ENCODE measurements at places on chromosomes 5 and 9.

- DNase-seq: no peak
Measured at GRCh38 chr5:126437721-126438120, 14.5 kb downstream of the GRAMD2B start.

DNA sequence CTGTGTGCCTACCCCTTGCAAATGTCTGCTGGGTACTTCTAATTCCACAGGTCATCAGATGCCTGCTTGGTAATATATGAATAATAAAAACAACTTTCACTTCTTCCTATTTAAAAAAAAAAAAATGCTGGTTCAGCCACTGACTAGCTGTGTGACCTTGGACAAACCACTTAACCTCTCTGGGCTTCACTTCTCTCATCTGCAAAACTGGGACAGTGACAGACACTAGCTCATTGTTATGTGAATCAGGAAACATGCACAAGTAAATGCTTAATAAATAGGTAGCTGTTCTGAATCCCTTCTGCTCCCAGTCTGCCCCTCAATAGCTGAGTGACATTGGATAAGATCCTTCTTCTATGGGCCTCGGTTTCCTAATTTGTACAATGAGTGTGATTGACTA is 62.6 kb upstream of the HAND1 start:
- no peak for DNase-seq

DNA sequence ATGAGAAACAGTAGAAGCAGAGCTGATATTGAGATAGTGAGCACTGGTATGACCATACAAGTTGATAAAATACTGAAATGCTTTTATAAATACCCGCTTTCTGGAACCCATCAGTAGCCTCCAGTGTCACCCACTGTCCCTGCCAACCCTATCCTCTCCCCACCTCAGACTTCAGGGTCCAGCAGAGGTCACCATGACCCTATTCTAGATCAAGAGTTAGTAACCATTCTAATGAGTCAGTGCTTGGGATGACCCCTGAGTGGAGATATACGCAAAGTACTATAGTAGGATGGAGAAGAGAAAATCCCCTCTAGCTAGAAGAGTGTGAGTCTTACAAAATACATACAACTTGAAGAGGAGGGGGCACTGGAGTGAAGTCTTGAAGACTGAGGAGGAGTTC is 297.9 kb upstream of the BRINP1 start:
- DNase-seq: no peak

GRCh38 chr5:72501488-72501887 is 5.7 kb downstream of the ZNF366 start:
- no peak for DNase-seq

DNA sequence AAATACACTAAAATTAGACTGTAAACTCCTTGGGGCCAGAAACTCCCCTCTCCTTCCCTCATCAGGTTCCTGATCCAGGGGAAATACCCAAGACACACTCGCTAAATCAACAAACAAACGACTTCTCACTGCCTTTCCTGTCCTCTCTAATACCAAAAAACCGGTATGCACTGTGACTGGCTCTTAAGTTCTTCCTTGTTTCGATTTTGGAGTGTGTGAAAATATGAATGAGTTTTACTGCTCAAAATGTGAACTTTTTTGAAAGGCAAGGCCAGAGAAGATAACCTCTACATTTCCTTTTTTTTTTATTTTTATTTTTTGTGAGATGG is 81.1 kb upstream of the EPB41L4B start:
- no peak for DNase-seq

DNA sequence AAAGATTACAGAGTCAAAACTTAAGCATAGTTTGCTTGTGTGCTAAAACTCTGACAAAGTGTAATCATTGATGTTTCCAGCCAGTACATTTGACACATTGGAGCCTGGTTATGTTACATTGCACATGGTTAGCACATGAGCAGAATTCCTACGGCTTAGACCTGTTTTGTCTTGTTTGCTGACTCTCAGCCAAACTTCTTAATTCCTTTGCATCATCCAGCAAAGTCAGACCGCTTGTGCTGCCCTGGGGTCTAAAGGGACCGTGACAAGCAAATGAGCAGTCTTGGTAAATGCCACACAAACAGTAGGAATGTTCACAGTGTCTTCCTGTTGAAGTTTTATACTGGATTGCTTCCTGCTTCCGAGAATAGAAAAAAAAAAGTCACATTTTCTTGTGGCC is 72.0 kb upstream of the ENTREP1 start:
- DNase-seq: no peak

DNA sequence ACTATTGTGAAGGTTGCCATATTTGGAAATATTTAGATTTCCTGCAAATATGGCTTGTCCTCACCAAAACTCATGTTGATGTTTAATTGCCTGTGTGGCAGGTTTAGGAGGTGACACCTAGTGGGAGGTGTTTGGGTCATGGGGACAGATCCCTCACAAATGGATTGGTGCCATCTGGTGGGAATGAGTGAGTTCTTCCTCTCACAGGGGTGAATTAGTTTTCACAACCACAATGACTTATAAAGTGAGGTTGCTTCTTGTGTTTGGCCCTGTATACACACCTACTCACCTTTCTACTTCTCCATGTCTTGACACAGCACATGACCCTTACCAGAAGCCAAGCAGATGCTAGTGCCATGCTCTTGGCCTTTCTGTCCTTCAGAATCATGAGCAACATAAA is 41.1 kb downstream of the ISOC1 start:
- DNase-seq: no peak

GRCh38 chr5:168683247-168683926 is 104.2 kb upstream of the PANK3 start:
- no peak for DNase-seq

- no peak for DNase-seq
Measured at GRCh38 chr5:61884252-61884855, 421.7 kb upstream of the KIF2A start.

DNA sequence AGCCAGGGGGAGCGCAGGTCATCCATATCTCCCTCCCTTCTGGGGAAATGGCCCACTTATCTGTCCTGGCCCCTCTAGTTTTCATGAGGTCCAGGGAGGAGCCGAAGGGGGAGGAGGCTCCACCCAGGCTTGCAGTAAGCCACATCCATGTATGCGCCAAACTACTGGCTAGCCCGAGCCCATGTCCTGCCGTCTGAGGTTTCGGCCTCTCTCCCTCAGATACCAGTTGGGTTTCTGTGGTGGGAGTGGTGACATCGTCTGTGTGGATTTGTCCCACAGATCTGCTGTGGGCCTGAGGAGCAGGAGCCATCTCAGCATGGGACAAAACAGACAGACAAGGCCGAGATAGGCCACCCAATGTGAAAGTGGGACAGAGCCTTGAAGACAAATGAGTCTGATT is 78.3 kb upstream of the ORM1 start:
- DNase-seq: no peak

- DNase-seq: no peak
Measured at GRCh38 chr9:78786794-78787193, 489.9 kb downstream of the PSAT1 start.

- DNase-seq: peak; percentile 7
Measured at GRCh38 chr5:143134269-143134668, 269.2 kb downstream of the NR3C1 start.

- DNase-seq: peak; percentile 94
Measured at GRCh38 chr9:137550231-137550621, at the start of gene PNPLA7. TSS of gene PNPLA7 (minus strand) at chr9:137550402. CDS start at chr9:137550197, 205 bp downstream.

DNA sequence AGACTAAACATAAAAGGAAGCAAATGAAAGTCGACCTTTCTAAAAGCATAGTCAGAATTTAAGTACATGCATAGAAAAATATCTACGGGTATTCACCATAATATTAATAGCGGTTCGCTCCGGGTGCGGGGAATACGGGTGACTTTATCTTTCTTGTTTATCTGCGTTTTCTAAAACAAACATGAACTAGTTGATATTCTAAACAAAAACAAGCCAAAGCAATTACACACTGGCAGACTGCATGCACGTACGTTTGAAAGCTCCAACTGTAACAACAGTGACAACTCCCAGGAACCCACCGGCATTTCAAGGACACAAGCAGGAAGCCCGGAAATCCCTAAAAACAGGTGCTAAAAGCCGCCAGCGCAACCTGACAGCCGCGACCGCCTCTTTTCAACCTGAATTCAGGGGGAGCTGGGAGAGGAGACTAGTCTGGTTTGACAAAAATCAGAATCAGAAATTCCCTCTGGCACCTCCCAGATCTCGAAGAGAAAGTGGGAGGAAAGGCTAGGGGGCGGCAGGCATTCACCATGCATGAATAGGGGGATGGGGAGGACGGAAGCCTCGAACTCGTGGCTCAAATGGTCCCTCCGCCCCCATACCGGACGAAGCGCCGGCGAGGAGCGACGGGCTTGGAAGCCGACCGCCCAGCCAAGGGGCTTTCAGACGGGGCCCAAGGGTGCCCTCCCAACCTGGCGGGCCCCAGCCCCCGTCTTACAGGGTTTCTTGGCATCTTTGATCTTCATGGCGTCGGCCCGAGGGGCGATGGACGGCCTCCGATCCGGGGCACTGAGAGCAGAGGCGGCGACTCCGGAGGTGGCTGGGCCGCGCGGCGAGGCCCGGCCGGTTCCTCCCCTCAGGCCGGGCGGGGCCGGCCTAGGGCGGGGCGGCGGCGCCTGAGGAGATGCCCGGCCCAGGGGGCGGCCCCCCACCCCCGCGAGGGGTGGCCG is at the start of gene PANK3:
Gene PANK3, minus strand, starts transcription at position 831 of the 950 bp plus-strand sequence. Its CDS starts 85 bp downstream, at position 746.
- peak; percentile 68 for DNase-seq

DNA sequence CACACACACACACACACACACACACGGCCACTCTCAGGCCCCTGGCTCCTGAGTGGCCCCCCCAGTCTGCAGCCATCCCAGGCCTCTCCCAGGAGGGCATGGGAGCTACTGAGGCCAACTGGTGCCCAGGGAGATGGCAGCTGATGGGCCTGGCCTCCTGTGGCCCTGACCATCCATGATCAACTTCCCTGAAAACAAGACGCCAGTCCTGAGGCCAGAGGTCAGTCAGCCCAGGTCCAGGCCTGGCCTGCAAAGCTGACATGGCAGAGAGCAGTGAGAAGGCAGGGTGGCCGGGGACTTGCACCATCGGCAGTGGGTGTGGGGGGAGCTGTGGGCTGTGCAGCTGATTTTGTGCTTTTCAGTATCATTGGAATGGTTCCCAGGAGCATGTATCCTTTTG is 47.0 kb downstream of the SARDH start:
- DNase-seq: no peak

GRCh38 chr9:5186416-5187169 is 1.2 kb upstream of the INSL6 start:
- peak; percentile 75 for DNase-seq

GRCh38 chr5:92687821-92688722 is 892.9 kb downstream of the NR2F1-AS1 start:
- peak; percentile 1 for DNase-seq

All from NCI-H2171 treated with DMSO at 0.1 percent for 48 hours (cell line).